Activated B cell treated with CpG ODN at 0.5 μM for 24 hours (primary cell): ENCODE measurements at places on chromosomes 2 and 18. TPM values are rescaled to one million over a fixed set of nuclear protein-coding genes. Genes with fewer than 3 reads are reported as not detected.

CRYGC gene
- not detected in 2 replicates for total RNA-seq

CABLES1 gene
- total RNA-seq: 32.3 and 34.6 TPM in 2 replicates

UCN gene
- 1.0 and 1.2 TPM in 2 replicates for total RNA-seq

DCDC2C gene
- total RNA-seq: not detected in 2 replicates

IL1R2 gene
- total RNA-seq: not detected in 2 replicates

- no peak for DNase-seq
- H3K27ac ChIP-seq: no peak overlapping the region
- H3K4me3 ChIP-seq: no peak overlapping the region
- no peaks in the 10 kb centered on the region for H3K27me3 ChIP-seq
- no peaks in the 10 kb centered on the region for H3K36me3 ChIP-seq
These were observed 226.4 kb upstream of the CXCR4 start for GRCh38 chr2:136344339-136344738.

- peaks cover 22% of the 10 kb centered on the region for H3K36me3 ChIP-seq
- peaks cover 53% of the 10 kb centered on the region for H3K4me1 ChIP-seq
- peak within 1 kb of the TSS; percentile 82 for H3K4me3 ChIP-seq
- no peaks in the 10 kb centered on the region for H3K27me3 ChIP-seq
These were observed at the start of gene VAMP5 for GRCh38 chr2:85584354-85584856. VAMP5 (plus strand) TSS chr2:85584431; CDS start chr2:85584491, 60 bp downstream.

DNA sequence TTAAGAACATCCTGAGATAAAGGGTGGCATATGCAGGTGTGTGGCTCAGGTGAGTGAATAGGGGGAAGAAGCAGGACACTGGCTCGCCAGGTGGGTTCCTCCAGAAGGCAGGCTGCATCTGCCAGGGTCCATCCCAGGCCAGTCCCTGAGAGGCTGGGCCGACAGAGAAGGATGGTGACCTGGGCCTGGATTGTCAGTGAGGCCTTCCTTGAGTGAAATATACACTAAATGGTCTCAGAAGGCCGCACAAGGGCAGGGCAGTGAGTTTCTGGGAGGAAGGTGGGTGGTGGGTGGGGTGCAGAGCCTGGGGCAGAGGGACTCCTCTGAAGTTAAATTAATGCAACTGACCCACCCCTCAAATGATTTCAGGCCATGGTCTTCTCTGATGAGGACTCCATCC is 182.1 kb downstream of the ANKRD30B start:
- no peak overlapping the region for H3K4me3 ChIP-seq
- no peak for DNase-seq
- H3K36me3 ChIP-seq: no peaks in the 10 kb centered on the region
- H3K27ac ChIP-seq: no peak overlapping the region
- no peaks in the 10 kb centered on the region for H3K27me3 ChIP-seq
- H3K4me1 ChIP-seq: no peaks in the 10 kb centered on the region
